ENCODE measurements at places on chromosomes 6 and 20.
A peak's percentile ranks its signal among the peaks of the same experiment; 100 is the strongest.

DNA sequence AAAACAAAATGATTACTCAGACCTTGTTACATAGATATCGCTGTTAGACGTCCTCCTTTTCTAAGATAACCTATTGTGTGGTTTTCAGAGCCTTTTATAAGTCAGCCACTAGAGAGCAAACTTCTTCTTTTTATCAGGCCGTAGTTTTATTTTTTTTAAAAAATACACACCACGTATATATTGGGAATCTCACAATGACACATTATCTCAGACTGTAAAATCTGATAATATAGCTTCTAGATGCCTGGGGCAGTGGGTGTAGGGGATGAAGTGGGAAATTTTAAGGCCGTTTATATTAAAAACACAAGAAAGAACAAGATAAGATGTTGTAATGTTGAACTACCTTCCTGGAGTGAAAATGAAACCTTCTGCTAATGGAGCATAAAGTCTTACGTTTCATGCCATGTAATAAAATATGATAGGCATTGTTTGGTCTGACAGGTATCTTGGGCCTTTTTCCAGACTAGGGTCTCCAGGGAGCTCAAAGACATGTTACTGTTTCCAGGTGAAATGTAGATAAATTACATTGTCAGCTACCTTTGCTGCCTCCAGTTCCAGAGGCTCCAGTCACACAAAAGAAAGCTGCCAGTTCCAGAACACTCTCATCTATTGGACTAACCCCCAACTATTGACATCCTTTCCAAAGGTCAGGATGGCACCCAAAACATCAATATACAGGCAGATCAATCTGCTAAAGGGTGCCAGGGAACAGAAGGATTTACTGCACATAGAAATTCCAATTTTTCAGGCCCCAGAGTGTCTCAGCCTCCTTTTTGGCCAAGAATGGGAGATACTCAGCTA is 130.2 kb upstream of the AKIRIN2 start:
- DNase-seq: peak; percentile 27

GRCh38 chr6:31661262-31662123 is 915 bp upstream of the C6orf47 start:
- no peak for DNase-seq

GRCh38 chr20:44646641-44647274 is 4.7 kb downstream of the ADA start:
- DNase-seq: no peak

GRCh38 chr6:99943846-99944245 is 50.2 kb downstream of the MCHR2 start:
- no peak for DNase-seq

DNA sequence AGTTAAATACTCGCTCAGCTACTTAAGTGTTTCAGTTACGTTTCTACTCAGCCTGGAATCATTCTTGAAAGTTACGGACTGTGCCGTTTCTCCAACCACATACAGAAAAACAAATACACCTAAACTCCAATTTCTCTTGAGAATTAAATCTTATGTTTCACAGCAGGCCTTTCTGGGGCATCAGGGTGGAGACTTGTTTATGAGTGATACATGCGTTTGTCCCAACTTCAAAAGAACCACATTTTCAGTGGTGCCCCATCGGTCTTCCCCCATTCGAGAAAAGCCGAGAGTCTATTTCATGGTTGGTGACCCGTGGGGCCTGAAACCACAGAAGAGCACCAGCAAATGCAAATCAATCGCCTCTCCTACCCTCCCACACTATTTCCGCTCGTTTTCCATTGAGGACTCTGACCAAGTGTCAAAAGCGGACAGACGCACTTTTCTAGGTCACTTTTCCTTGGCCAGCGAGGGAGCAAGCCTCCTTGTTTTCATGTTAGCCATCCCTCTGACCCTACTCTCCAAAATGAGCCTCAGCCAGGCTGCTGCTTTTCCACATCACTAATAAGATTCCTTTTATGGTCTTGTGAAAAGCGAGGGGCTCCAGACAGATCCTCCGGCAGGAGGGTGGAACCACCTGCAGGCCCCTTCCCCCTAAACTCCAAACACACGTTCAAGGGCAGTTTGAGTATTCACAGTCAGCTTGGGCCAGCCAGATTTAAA is 3.1 kb downstream of the JAG1 start:
- DNase-seq: no peak

- DNase-seq: peak; percentile 27
These were observed 122.6 kb upstream of the IFNGR1 start for GRCh38 chr6:137341681-137342195.

DNA sequence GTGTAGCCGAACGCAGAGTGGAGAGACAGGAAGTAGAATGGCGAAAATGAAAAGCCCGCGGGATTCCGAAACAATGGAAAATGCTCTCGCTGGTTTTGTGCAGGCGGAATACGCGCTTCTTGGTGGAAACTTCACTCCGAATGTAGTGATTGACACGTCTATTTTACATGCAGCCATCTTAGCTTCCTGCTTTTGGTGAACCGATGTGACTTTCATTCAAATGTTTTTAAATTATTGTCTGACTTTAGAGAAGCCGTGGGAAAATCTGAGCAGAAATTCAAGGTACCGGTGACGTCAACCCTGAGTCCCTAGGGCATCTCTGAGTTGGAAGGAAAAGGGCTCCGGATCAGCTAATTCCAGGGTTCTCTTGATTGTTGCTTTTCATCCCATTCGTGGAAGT is 11.4 kb downstream of the GPX5 start:
- no peak for DNase-seq

DNA sequence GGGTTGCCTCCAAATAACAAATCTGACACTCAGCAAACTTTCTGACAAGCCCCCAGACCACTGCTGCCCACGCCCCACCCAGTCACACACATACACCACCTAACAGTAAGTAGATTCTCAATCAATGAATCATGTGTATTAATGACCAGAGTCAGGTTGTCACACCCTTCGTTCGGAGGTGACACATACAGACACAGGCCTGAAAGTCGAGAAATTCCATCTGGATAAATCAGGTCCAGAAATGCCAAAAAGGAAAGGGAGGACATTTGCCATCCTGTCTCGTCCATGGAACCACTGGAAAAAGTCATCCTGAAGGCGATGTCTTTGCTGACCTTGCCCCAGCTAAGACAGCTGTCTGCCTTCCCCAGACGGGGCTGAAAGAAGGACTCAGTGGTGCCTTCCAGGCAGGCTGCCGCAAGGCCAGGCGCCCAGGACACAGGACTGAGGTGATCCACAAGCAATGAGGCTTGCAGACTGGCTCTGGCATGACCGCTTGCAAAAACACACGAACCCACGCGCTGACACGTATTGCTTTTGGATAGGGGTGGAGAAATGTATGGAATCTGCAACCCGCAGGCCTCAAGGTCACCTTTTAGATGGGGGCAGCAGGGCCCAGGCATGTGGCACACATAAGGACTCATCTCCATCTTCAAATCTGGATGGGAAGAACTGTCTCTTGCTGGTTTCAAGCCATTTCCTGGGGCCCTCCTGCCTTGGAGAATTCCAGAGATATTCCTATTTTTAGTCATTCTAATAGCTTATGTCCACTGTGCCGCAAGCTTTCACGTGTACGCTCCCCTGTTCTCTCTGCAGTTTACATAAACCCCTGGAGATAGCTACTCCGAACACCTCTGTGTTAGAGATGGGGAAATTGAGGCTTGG is 9.0 kb downstream of the NFATC2 start:
- DNase-seq: no peak

DNA sequence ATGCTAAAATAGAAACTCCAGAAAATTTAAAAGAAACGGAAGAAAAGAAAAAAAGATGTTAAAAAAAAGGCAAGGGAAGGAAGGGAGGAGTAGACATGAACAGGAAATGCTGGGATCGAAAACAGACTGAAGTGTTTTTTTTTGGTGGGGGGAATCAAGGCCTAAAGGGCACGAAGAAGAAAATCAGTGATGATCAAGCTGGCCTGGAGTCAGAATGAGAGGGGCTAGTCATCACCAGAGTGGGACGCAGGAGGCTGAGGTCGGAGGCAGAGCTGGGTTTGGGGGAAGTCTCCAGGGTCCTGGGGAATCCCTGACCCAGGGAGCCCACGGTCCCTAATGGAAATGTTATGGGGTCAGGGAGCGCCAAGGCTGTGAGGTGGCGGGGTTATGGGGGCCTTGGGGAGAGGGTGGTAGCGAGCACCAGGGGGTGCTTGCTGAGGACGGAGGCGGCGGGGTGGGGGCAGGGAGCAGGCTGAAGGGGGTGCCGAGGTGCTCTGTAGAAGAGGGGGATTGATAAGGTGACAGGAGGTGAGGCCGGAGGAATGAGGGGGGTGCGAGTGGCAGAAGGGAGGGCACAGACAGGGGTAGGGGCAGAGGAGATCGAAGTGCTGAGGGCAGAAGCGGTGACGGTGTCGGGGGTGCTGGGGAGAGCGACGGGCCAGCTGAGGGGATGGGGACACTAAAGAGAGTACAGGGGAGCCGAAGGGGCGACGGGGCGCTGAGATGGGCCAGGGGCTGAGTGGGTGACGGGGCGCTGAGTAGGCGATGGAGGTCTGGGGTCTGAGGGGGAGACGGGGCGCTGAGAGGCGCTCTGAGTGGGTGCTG is 684 bp downstream of the ZNFX1 start:
- peak; percentile 13 for DNase-seq

DNA sequence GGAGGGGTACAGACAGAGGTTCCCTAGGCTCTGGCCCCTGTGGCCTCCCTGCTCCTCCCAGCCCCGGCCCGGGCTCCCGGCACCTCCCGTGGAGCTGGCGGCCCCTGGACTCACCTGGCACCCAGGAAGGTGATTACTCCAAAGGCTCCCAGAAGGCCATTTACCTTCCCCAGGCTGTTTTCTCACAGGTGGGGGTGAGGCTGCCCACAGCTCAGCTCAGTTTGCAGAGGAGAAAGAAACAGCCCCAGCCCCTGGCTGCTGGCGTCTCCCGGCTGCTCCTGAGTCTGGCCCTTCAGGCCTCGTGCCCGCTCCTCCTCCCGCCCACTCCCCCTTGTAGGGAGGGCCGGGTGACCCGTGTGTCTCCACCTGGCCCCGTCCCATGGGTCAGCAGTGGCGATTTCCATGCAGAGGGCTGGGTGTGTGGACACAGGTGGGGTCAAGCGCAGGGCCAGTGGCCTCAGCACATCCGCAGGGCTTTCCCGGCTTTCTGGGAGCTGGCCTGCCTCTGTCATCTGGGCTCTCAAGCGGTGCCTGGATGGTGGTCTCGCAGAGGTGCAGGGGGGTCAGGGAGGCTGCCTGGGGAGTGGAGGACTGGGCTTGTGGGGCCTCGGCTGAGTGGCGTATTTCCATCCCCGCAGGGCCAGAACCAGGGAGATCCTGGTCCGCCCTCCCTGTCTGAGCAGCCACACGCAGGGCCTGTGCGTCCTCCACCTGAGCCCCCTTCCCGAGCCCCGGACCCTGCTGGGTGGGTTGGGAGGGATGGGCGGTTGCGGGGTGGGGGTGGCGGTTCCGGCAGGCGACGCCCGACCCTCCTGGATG is 20.2 kb upstream of the GATA5 start:
- no peak for DNase-seq

DNA sequence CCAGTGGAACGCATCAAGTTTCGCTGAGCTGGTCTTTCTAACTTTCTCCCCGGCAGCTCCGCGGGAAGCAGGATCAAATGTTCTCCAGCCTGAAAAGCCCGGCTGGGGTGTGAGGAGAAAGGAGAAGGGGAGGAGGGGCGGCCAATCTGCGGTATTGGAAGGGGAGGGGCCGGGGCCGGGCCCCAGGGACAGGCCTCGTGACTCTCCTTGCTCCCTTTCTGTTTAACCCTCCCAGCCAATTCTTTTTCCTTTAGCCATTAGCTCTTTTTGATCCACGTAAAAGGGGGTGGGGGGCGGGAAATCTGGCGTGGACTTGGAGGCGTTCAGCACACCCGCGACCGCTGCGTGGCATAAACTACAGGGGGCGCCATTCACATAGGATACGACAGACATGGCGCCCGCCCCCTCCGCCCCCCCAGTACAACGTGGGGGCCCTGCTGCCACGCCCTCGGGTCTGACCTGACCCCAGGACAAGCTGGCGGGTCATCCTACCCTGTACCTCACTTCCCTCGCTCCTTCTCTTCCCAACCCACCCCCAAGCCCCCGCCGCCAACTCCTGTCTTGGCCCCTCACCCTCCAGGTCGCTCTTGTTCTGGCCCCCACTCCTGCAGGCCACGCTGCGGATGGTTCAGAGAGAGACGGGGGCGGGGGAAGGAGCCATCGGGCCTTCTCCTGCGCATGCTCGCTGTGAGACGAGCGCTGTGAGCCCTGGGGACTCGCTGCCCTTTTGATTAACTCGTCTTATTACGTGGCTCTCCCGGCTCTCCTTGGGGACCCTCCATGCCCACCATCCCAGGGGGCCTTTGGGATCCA is 7.8 kb upstream of the MDGA1 start:
- peak; percentile 61 for DNase-seq

- DNase-seq: no peak
These were observed 25.5 kb upstream of the FKBP1A start for GRCh38 chr20:1418350-1418749.

DNA sequence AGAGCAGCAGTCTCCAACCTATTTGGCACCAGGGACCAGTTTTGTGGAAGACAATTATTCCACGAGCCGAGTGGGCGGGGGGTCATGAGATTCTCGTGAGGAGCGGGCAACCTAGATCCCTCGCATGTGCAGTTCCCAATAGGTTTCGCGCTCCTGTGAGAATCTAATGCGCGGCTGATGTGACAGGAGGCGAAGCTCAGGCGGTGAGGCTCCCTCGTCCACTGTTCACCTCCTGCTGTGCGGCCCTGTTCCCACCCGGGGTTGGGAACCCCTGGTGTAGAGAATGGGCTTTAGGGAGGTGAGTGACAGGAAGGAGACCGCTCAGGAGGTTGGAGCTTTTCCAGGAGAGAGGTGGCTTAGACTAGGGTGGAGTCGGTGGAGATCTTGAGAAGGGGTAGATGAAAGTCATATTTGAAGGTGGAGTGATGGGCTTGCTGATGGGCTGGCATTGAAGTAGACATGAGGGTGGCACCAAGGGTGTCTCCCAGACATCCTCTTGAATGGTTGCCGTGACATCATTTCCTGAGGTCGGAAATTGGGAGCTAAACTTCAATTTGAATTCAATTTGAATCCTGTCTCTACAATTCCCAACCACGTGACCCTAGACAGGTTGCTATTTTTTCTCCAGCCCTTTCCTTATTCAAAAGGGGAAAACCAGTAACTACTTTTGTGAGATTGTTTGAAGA is 1.5 kb upstream of the RAD21L1 start:
- DNase-seq: no peak

DNA sequence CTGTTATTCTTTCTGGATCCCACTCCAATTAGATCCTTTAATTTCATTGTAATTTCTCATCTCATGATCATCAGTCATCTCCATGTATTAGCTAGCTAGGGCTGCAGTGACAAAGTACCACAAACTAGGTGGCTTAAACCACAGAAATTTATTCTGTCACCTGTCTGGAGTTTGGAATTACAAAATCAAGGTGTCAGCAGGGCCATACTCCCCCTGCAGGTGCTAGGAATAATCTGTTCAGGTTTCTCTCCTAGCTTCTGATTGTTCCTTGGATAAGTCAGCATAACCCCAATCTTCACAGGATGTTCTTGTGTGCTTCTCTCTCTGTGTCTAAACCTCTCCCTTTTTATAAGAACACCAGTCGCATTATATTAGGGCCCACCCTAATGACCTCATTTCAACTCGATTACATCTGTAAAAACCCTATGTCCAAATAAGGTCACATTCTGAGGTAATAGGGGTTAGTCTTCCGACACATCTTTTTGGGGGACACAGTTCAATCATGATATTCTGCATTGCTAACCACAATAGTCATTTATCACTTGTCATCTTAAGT is 40.5 kb downstream of the BEND6 start:
- DNase-seq: no peak

Data from naive thymus-derived CD8-positive, alpha-beta T cell (primary cell).